ENCODE measurements at places on chromosomes 11 and 22.

DNA sequence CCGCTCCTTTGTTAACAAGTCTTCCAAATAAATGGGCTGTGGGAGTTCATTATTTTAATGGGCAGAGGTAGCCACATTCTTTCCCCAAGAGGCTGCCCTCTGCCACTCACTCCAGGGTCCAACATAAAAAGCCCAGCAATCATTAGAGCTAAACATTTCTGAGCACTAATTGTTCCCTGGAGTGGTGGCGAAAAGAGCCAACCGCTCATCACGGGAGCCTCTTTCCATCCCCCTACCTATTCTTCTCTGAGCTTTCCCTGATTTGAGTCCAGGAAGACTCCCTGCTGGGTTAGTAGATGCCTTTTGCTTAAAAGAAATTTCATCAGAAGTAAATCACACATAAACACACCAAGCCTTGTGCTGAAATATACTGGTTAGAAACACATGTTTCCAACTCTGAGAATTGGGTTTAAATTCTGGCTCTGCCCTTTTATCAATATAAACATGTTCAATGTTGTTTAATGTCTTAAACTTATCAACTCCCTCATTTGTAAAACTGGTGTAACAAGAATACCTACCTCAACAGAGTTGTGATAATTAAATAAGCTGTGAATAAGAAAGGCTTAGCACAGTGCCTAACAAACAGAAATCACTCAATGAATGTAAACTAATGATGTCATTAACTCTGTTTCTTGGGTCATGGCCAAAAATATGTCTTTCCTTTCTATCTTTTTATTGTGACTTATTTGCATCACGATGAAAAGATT, at the start of gene OR5A2:
TSS of gene OR5A2 (minus strand) at position 53 of the 707 bp plus-strand sequence. CDS start 3,460 bp downstream, outside the sequence.
- DNase-seq, result no peak

DNA sequence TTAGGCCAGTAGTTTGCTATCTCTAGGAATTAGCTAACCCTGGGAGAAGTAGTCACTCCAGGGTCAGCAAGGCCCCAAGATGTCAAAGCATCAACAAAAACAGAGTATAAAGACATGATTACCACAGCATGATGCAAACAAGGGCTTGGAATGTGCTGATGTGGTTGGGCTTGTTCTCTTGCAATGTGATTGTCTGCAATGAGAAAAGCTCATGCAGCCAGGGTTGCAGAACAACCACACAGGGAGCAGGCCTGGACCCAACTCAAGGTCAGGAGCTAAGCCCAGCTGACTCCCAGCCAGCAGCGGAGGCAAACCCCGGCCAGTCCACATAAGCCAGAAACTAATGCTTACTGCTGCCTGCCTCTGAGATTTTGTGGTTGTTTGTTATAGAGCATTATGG, 132.4 kb upstream of the ZC3H12C start:
- DNase-seq, result no peak

- no peak for DNase-seq
These were observed 84.2 kb upstream of the WNT7B start for GRCh38 chr22:46061124-46061500.

DNA sequence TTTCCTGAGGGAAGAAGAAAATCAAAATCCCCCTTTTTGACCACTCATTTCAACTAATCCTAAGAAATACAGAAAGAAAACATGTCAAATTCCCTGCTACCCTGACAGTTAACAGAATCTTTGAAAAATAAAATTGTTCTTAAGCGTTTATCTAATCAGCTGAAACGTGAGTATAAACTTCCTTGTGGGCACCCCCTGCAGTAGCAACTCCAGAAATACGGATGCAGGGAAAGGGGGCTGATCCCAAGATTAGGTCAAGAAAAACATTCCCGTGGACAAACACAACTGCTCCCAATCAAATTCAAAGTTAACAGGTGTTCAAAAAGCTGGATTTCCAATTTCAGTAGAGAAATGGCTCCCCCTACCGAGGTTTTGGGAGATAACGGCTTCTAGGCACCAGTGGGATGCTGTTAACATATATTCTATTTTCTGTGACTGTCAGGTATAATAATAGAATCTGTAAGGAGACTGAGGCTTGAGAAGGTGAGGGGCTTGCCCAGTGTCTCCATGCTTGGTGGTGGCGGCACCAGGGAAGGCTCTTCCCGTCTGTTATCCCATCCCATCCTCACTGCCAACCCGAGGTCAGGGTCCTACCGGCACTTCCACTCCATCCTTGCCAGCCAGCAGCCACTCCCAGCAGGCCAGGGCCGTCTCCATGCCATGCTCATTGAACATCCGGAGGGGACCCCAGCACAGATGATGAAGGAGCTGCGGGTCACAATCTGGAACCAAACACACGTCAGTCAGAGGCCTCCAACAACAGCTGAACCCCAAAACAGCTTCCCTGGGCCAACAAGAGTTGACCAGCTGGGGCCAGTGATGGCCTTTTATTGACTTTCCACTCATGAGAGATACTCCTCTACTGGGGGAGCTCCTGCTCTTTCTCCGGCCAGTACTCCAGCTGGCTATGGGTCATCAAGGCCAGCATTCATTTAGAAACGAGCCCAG, 32.0 kb upstream of the SERPIND1 start:
- peak; percentile 26 for DNase-seq

GRCh38 chr11:76270389-76270788, 64.1 kb upstream of the WNT11 start:
- no peak for DNase-seq

- DNase-seq, result no peak
These were observed 83.8 kb upstream of the MYOD1 start for GRCh38 chr11:17635551-17635938.

DNA sequence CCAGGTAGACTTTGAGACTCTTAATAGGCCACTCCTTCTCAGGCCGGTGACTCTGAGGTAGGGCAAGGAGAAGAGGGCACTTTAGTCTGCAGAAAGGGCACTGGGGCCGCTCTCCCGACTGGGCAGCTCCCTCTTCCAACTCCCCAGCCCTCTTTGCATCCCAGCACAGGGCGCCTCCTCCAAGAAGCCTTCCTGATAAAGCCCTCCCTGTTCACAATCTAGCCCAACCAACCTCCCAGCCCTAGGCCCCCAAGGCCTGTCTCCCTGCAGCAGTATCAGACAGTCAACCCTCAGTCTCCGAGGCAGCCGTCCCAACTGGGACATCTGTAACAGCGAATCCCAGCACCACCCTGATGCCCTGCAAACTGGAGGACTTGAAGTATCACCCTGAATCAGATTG, 14.3 kb upstream of the PDE2A start:
- no peak for DNase-seq

- no peak for DNase-seq
These were observed 107.2 kb downstream of the SCN3B start for GRCh38 chr11:123547180-123547579.

DNA sequence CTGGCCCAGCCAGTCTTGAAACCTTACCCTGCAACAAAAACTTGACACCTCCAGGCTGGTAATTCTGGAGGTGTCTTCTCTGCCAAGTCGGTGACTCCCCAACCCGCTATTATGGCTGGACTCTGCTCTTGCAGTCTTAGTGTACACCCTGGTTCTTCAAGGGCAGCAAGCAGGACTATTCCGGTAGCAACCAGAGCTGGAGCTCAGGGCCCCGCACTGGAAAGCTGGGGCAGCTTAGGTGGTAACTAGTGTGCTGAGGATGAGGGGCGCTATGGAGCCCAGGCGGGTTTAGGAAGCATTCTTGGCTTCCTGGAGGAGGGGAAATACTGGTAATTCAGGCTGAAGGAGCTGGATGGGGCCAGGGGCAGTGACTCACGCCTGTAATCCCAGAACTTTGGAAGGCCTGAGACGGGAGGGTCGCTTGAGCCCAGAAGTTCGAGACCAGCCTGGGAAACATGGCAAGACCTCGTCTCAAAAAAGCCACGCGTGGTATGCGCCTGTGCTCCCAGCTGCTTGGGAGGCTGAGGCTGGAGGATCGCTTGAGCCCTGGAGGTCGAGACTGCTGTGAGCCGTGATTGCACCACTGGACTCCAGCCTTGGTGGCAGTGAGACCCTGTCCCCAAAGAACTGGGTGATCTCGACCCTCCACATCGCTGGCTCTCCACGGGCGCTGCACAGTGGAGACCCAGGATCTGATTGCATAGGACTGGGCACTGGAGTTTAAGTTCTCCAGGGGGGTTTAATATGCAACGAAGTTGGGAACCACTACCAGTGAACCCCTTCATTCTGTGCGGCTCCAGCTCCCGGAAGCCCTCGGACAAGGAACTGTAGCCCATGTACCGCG, 10.6 kb upstream of the AIFM3 start:
- no peak for DNase-seq

DNA sequence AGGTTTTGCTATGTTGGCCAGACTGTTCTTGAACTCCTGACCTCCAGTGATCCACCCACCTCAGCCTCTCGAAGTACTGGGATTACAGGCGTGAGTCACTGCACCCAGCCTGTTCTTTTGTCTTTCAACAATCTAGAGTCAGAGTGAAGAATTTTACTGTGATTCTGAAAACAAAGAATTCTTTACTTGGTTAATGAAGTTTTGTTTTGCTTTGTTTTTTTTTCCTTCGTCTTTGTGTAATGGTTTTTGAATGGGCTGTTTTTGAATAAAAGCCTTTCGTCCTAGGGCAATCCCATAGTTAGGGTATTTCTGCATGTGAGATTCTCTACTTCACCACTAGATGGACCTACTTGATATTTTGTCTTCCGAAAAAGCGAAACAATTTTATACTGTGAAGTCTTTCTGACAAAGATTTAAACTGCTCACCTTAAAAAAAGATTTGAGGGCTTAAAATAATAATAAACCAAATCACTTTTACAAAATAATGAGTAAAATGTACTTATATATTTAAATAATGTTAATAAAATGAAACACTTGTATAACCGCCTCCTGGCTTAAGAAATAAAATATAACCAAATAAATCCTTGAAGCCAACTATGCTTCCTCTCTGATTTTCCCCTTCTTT, 43.4 kb upstream of the SC5D start:
- no peak for DNase-seq

- DNase-seq, result no peak
These were observed 5.4 kb downstream of the FJX1 start for GRCh38 chr11:35623621-35624168.

DNA sequence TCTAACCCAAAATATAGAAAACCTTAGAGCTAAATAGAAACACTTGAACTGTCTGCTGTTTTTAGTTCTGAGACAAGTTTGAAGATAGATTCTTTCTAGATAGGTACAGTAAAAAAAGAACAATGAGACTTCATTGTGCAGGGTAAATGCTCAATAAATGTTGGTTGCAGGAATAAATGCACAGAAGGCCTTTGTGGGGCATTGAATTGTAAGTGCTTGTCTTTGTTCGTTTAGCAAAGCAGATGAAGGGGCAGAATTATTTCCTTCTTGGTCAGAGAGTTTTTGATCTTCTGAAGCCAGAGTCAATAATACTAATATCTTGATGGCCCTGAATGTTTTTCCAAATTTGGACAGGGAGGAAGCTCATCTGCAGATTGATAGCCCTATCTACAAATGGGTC, 340.4 kb downstream of the OPCML start:
- no peak for DNase-seq

DNA sequence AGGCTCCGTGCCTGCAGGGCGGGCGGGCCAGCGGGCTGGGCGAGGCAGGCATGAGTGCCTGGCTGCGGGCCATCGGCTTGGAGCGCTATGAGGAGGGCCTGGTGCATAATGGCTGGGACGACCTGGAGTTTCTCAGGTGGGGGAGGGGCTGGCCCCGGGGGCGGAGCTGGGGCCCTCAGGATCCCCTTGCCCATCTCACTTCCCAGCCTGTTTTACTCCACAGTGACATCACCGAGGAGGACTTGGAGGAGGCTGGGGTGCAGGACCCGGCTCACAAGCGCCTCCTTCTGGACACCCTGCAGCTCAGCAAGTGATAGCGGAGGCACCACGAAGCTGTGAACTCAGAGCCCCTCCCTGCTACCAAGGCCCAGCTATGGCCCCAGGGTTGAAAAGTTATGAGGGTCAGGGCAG, 5.9 kb downstream of the PHOX2A start:
- DNase-seq, result peak; percentile 56

GRCh38 chr11:130613396-130613795, 165.0 kb downstream of the ADAMTS15 start:
- DNase-seq, result no peak

GRCh38 chr11:61814247-61814957, 2.4 kb downstream of the FADS1 start:
- DNase-seq, result no peak

- DNase-seq, result peak; percentile 28
These were observed 17.9 kb downstream of the MYEOV start for GRCh38 chr11:69311767-69312385.

- no peak for DNase-seq
These were observed 51.9 kb downstream of the CD44 start for GRCh38 chr11:35190804-35191348.

GRCh38 chr11:10625982-10626311, 57.5 kb upstream of the LYVE1 start:
- no peak for DNase-seq

DNA sequence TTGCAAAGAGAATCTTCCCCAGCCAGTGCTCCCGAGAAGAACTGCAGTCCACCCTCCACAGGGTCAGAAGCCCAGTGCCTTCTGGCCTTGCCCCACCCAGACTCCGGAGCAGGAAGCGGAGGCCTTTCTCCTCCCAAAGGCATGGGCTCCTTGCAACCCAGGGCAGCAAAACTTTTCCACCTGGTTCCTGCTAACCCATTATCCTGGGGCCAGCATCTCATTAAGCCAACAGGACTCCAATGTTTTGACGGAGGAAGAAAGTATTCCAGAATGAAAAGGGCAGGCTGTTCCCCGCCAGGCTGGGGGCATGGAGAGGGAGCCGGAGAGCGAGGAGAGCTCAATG, 88.1 kb downstream of the RTL6 start:
- DNase-seq, result no peak

DNA sequence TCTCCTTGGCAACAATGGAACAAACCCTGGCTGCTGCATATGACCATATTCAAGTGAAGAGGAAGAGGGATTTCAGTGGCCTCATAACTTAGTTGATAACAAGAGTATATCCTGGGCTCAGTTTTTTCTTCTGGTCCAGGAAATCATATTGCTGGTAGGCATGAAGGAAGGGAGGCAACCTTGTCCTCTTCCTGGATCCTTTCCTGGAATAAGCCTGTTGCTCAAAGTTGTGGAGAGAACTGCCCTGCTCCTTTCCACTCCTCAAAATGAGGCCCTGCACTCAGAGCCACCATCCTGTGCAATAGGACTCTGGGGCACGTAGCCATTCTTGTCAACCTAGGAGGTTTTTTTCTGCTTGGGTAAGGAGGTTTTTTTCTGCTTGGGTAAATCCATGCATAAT, 128.7 kb upstream of the PITPNB start:
- DNase-seq, result no peak

GRCh38 chr11:100573911-100574513, 113.1 kb upstream of the ARHGAP42 start:
- no peak for DNase-seq
